ENCODE measurements at places on chromosomes 5 and 9.

DNA sequence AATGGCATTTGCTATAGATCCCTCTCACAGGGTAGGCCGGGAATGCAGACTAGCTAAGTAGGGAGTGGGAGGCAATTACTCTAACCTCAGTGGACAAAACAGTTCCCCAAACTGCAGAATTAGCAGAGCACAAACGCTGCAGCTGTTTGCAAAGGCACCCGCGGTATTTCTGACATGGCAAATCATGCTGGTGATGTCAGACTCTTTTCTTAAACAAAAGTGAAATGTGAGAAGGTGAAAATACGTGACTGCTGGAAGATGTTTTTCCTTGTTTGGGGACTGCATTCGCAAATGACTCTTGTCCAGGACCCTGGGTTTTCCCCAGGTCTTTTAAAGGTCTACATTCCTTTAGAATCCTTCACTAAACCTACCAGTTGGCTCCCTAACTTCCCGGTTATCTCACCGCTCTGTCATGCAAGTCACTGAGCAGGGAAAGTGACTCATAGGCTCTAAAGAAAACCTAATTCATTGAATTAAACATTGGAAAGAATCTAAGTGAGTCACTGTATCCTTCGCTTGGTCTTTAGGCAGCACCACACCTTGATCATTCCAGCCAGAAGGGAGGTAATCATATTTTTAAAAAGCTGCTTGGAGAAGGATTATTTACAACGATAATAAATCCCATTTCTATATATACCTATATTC is 91.5 kb upstream of the DNAH5 start:
- DNase-seq = peak; percentile 100

DNA sequence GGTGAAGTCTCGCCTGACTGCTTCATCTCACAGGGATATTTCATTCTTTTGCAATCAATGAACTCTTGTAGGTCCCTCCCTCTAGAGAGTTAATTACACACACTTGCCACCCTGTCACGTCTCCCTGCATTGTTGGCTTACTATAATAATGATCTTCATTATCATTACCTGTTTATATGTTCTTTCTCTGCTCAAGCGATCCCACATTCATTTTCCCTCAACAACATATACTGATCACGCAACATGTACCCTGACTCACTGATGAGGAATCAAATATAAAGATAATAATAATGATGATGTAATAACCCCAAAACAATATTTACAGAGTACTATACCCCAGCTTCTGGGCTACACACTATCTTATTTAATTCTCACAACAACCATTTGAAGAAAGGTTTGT is 88.5 kb downstream of the FEM1C start:
- DNase-seq = no peak

- DNase-seq = peak; percentile 41
These were observed 187.7 kb downstream of the DENND1A start for GRCh38 chr9:123742009-123742767.

- no peak for DNase-seq
These were observed 13.0 kb downstream of the NANS start for GRCh38 chr9:98069551-98069950.

DNA sequence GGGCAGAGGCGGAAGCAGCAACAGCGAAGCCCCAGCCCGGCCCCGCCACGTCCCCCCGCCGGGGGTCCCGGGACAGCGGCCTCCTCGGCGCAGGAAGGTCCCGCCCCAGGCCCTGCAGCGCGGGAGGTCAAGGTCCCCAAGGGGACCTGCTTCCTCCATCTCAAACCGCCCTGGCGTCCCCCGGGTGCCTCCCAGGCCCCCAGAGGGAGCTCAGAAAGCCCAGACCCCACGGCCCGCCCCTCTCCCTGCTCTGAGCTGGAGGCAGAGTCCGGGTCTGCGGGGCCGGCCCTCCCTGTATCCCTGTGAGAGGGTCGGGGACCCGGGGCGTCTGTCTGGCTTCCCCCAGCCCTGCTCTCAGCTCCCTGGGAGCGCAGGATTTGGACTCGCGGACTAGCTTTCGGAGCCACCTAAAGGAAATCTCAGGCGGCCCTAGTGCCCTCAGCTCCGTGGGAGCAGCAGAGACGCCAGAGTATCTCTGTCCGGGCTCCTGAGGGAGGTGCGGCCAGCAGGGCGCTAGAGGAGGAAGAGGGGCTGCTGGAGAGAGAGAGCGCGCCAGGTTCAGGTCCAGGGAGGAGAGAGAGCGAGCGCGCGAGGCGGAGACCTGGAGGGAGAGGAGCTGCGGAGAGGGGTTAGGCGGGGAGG is 30.7 kb downstream of the EXOC3 start:
- peak; percentile 40 for DNase-seq

DNA sequence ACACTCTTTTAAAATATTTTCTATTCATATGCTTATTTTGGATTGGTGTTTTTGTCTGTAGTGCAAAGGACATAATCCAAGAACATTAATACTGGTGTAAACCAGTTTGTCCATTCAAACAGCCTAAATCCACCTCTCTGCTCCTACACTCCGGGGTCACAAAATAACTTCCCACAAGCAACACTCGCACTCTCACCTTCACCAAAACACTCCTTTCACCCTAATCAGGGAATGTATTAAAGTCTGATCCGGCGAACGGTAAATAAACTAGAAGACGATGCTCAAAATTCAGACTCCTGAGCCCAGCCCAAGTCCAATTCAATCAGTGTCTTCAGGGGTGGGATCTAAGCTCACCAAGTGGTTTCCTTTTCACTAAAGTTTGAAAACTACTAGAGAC is 649 bp downstream of the AP3B1 start:
- DNase-seq = peak; percentile 2

GRCh38 chr9:2741441-2742158 is 24.3 kb downstream of the KCNV2 start:
- DNase-seq = no peak

DNA sequence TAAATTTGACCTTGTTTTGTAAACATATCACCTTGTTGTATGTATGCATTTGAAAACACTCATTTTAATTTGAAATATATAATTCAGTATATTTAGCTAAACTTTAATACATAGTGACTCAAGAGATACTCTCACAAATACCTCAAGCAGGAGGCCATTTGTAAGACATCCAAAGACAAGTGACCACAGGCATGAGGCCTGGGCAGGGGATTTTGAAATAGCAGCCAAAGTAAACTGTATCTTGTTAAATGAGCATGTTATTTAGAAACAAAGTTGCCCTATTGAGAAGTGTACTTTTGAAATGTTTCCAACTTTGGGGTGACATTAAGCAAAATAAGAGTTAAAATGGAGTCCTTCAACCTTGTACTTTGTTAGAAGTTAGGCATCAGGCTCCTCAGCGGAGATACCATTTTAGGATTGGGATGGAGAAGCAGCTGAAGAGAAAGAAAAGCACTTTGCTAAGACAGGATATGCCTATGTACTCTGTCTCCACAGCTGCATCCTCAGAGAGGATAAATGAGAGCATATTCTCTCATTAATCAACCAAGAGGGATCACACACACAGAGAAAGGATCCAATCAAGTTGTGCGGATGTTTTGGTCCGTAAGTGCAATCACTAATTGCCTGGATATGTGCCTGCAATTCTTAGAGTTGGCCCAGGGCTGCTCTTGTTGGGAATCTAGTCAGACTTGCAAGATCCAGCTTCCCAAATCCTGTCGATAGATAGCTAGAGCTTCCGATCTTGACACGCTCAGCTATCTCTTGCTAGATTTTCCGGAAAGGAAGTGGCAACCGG is 157.5 kb upstream of the HAPLN1 start:
- DNase-seq = peak; percentile 51

GRCh38 chr5:73298772-73299630 is 126.0 kb downstream of the TMEM174 start:
- peak; percentile 64 for DNase-seq

- DNase-seq = peak; percentile 9
These were observed 208.9 kb upstream of the PRR16 start for GRCh38 chr5:120255214-120255613.

DNA sequence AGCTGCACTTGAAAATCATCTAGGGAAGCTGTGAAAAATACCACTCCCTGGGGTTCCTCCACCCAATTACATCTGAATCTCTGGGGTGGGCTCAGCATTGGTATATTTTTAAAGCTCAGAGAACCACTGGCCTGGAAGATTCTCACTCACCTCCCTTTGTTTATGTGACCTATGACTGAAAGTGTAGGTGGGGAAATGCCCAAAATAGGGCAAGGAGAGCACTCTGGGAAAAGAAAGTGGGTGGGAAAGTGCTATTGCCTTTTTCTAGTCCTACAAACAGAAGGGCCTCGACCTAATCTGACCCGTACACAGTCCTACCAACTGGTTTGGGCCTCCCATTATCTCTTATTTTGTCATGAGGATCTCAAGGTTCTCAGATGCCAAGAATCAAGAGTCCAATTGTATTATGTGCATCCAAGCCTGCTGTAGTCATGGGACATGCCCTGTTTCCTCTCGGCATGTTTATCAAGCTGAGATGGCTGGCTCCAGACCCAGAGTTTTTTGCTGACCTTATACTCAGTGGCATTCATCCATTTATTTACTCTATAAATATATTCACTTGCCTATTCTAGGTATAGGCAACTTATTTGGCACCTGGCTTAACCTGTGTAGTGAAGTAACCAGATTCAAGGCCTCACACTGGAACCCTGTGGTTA is 483.7 kb downstream of the ENC1 start:
- no peak for DNase-seq

All from fibroblast of skin of back (primary cell).